ENCODE measurements at places on chromosomes 4 and X. TPM values are rescaled to one million over a fixed set of nuclear protein-coding genes. Genes with fewer than 3 reads are reported as not detected.

HPGD gene
- total RNA-seq, result 19.5 TPM

GRCh38 chr4:183522821-183523220, 18.0 kb downstream of the ING2 start:
- H3K4me1 ChIP-seq, result no peaks in the 10 kb centered on the region
- no peak overlapping the region for H3K4me3 ChIP-seq
- no peaks in the 10 kb centered on the region for H3K27me3 ChIP-seq

DGKK gene
- total RNA-seq, result not detected

GRCh38 chrX:17053502-17053901, 107.0 kb downstream of the REPS2 start:
- no peak for DNase-seq
- H3K4me1 ChIP-seq, result no peaks in the 10 kb centered on the region
- no peak overlapping the region for H3K27ac ChIP-seq
- no peaks in the 10 kb centered on the region for H3K27me3 ChIP-seq

GRCh38 chr4:23942471-23942870, 52.6 kb upstream of the PPARGC1A start:
- H3K27ac ChIP-seq, result no peak overlapping the region
- H3K36me3 ChIP-seq, result no peaks in the 10 kb centered on the region
- H3K27me3 ChIP-seq, result no peaks in the 10 kb centered on the region
- H3K4me1 ChIP-seq, result no peaks in the 10 kb centered on the region

GRCh38 chr4:18052158-18052557, 30.6 kb upstream of the LCORL start:
- DNase-seq, result no peak
- no peak overlapping the region for H3K4me3 ChIP-seq
- peaks cover 28% of the 10 kb centered on the region for H3K27me3 ChIP-seq
- no peak overlapping the region for H3K27ac ChIP-seq

SLC6A14 gene
- not detected for total RNA-seq

GRCh38 chr4:152229782-152230289, 306.1 kb downstream of the FBXW7 start:
- peaks cover 3% of the 10 kb centered on the region for H3K27me3 ChIP-seq
- H3K36me3 ChIP-seq, result no peaks in the 10 kb centered on the region
- H3K27ac ChIP-seq, result no peak overlapping the region
- no peak for DNase-seq
- no peaks in the 10 kb centered on the region for H3K4me1 ChIP-seq

MSX1 gene
- total RNA-seq, result not detected

DNA sequence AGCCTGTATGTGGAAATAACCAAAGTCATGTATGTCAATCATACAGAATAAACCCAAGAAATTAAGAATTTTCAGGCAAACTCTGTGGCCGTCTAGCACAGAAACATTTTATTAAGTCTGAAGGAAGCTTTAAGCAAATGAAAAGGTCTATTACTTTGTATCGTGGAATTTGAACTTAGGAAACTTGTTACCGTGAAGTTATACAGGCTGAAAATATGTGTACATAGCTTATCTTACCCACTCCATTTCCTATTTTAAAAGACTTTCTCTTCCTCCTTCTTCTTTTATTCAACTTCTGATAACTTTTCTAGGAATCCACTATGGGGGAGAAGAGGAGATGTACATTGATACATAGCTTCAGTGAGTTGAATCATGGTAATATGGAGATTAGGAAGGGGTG, 108.3 kb downstream of the AGTR2 start:
- no peaks in the 10 kb centered on the region for H3K4me1 ChIP-seq
- H3K27ac ChIP-seq, result no peak overlapping the region
- no peak for DNase-seq
- no peak overlapping the region for H3K4me3 ChIP-seq

GRCh38 chrX:153372949-153373348, 28.2 kb downstream of the PNMA6E start:
- H3K4me3 ChIP-seq, result no peak overlapping the region
- H3K27ac ChIP-seq, result no peak overlapping the region
- peaks cover 2% of the 10 kb centered on the region for H3K4me1 ChIP-seq
- no peaks in the 10 kb centered on the region for H3K36me3 ChIP-seq

SERTM2 gene
- total RNA-seq, result not detected

DNA sequence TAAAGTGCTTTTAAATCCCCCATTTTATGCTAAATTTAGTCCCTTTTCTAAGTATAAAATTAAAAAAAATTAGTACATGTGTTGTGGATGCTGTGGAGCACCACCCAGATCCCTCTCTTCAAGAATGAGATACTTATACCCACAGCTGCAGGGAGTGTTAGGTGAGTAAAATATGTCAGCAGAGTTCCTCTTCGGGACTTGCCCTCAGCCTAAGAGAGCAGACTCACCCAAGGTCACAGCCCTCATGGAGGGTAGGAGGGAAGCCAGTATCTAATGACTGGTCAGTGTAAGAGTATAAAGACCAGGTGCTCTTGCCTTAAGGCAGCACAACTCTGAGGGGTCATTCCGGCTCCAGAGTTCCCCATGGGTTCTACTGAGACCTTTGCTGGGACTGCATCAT, 88.5 kb downstream of the REELD1 start:
- peaks cover 4% of the 10 kb centered on the region for H3K36me3 ChIP-seq
- H3K4me1 ChIP-seq, result no peaks in the 10 kb centered on the region
- H3K27ac ChIP-seq, result no peak overlapping the region
- H3K27me3 ChIP-seq, result no peaks in the 10 kb centered on the region
- no peak overlapping the region for H3K4me3 ChIP-seq

GPR78 gene
- not detected for total RNA-seq

- no peaks in the 10 kb centered on the region for H3K27me3 ChIP-seq
- DNase-seq, result no peak
- no peak overlapping the region for H3K27ac ChIP-seq
- H3K4me3 ChIP-seq, result no peak overlapping the region
- H3K4me1 ChIP-seq, result no peaks in the 10 kb centered on the region
Measured at GRCh38 chrX:96373047-96373355, 311.6 kb upstream of the DIAPH2 start.

BEX5 gene
- 2.2 TPM for total RNA-seq

CXCL5 gene
- total RNA-seq, result not detected

DNA sequence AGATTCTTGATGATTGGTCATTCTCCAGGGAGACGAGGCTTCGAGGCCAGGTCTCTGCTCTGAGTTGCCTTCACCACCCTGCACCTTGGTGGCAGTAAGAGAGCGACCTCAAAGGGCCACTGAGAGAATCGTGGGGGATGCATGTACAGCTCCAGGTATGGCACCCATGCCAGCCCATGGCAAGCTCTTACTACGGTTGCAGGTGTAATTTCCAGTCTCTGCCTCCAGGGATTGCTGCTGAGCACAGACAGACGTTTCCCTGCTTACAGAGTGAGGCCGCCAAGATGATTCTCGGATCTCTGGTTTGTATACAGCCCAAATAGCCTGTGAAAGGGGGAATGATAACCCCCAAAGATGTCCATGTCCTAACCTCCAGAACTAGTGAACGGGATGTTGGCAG, 16.3 kb upstream of the DRD5 start:
- no peaks in the 10 kb centered on the region for H3K36me3 ChIP-seq
- peaks cover 19% of the 10 kb centered on the region for H3K27me3 ChIP-seq
- no peak overlapping the region for H3K4me3 ChIP-seq
- peak; percentile 34 for DNase-seq

NOX1 gene
- not detected for total RNA-seq

DNA sequence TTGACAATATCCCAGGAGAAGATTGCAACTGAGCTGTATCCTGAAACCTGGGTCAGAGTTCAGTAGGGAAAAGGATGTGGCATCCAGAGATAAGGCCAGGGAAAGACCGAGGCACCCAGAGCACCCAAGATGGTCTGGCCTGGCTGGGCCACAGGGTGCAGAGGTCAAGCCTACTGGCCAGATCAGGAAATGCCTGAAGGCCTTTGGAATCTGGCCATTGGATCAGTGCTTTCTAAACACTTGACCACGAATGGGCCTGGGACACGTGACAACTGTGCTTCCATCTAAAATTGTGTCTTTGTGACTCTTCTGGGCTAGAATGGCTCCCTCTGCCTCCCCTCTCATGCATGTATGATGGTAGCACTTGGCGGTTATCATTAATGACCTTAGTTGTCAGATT, 316.9 kb downstream of the EVC2 start:
- no peak for DNase-seq
- no peak overlapping the region for H3K4me3 ChIP-seq
- no peak overlapping the region for H3K27ac ChIP-seq
- H3K27me3 ChIP-seq, result no peaks in the 10 kb centered on the region
- H3K4me1 ChIP-seq, result no peaks in the 10 kb centered on the region
- H3K36me3 ChIP-seq, result no peaks in the 10 kb centered on the region

RNF128 gene
- not detected for total RNA-seq

DNA sequence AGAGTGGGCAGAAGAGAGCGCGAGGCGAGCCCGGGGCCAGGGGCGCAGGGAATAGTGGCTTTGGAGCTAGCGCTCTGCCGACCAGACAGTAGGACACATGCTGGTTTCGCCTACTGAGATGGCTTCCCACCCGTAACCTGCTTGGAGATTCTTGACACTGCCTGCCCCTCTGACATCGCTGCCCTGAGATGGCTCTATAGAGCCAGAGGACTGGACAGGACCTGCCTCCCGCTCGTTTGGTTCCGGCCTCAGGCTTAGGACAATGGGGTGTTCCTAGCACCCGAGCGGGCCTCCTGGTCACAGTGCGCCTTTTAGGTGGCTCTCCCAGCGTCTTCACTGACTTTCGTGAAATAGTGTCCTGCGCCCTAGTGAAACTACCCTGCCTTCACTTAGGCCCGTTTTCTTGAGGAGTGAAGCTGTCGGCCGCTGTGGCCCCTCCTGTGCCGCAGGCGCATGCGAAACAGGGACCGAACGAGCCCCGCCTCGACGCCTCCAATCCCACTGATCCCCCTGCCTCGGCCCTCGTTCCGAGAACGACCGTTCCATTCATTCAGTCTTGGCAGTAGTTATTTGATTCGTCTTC, 608 bp downstream of the TAF1 start:
- peak; percentile 25 for DNase-seq
- peaks cover 21% of the 10 kb centered on the region for H3K4me1 ChIP-seq
- peak overlapping the region; percentile 99 for H3K27ac ChIP-seq
- H3K36me3 ChIP-seq, result peaks cover 28% of the 10 kb centered on the region

DNA sequence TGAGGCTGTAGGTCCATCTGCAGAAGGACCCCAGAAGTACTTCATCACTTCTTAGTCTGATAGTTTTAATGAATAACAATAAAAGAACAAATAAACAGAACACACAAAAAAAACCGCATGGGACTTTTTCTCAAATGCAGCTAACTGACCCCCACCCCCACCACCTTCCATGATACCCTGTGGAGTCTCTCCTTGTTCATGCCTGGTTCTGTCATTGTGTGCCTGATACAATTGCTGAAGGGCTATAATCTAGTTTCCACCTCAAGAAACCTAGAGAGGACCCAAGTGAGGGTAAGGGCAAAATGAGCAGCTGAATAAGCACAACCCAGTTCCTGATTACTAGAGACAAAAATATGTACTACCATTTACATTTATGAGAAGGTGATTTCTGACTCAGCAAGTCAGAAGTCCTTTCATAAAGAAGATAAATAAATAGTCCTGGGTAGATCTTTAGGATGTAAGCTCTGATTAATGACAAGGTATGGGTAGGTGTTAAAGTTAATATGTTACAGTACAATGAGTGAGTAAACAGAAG, 155.1 kb downstream of the TMA16 start:
- H3K4me3 ChIP-seq, result no peak overlapping the region
- no peaks in the 10 kb centered on the region for H3K4me1 ChIP-seq
- no peak overlapping the region for H3K27ac ChIP-seq

DNA sequence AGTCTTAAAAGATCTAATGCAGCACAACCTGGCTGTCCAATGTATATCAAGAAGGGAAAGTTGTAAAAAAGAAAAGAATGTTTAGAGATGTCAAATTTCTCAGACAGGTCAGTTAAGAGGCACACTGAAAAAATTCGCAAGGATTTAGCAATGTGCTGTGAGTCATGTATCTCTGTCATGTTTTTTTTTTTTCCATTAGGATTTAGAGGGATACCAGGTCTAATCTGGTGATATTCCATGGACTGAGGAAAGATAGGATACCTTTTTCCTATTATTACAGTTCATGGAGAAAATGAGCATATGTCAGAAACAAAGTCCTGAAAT, 815.4 kb upstream of the PCDH10 start:
- H3K36me3 ChIP-seq, result no peaks in the 10 kb centered on the region
- DNase-seq, result no peak
- no peaks in the 10 kb centered on the region for H3K27me3 ChIP-seq
- no peak overlapping the region for H3K4me3 ChIP-seq
- H3K4me1 ChIP-seq, result no peaks in the 10 kb centered on the region

TENM3 gene
- total RNA-seq, result not detected

GRCh38 chr4:76897536-76898384, at the start of gene SOWAHB:
TSS of gene SOWAHB (minus strand) at chr4:76898144. CDS start at chr4:76897849, 295 bp downstream.
- H3K36me3 ChIP-seq, result no peaks in the 10 kb centered on the region
- peaks cover 48% of the 10 kb centered on the region for H3K27me3 ChIP-seq
- peak within 1 kb of the TSS; percentile 65 for H3K4me3 ChIP-seq
- H3K4me1 ChIP-seq, result peaks cover 12% of the 10 kb centered on the region
- no peak within 1 kb of the TSS for H3K27ac ChIP-seq

GRCh38 chr4:69025999-69026387, 70.3 kb upstream of the UGT2B7 start:
- no peaks in the 10 kb centered on the region for H3K27me3 ChIP-seq
- no peaks in the 10 kb centered on the region for H3K4me1 ChIP-seq
- H3K36me3 ChIP-seq, result no peaks in the 10 kb centered on the region
- DNase-seq, result no peak
- no peak overlapping the region for H3K27ac ChIP-seq

TMPRSS11A gene
- total RNA-seq, result not detected

SEC24B gene
- 22.8 TPM for total RNA-seq

GRCh38 chr4:74770226-74770910, 24.0 kb downstream of the BTC start:
- DNase-seq, result no peak
- no peaks in the 10 kb centered on the region for H3K27me3 ChIP-seq
- no peak overlapping the region for H3K27ac ChIP-seq
- H3K4me1 ChIP-seq, result no peaks in the 10 kb centered on the region
- no peaks in the 10 kb centered on the region for H3K36me3 ChIP-seq

PRDX4 gene
- total RNA-seq, result 29.3 TPM

USP26 gene
- total RNA-seq, result not detected

CD99L2 gene
- 19.7 TPM for total RNA-seq

NUP54 gene
- 56.8 TPM for total RNA-seq

GRCh38 chr4:52606726-52607125, 52.4 kb downstream of the USP46 start:
- no peaks in the 10 kb centered on the region for H3K27me3 ChIP-seq
- no peak overlapping the region for H3K4me3 ChIP-seq
- H3K4me1 ChIP-seq, result no peaks in the 10 kb centered on the region
- DNase-seq, result no peak

- peaks cover 64% of the 10 kb centered on the region for H3K4me1 ChIP-seq
- H3K27ac ChIP-seq, result peak overlapping the region; percentile 67
- no peaks in the 10 kb centered on the region for H3K27me3 ChIP-seq
- H3K4me3 ChIP-seq, result no peak overlapping the region
- peaks cover 69% of the 10 kb centered on the region for H3K36me3 ChIP-seq
Measured at GRCh38 chrX:71604141-71604540, 14.2 kb downstream of the CXCR3 start.

MID1IP1 gene
- 63.5 TPM for total RNA-seq

IGFBP7 gene
- not detected for total RNA-seq

STK32B gene
- total RNA-seq, result not detected

GRCh38 chr4:155600244-155600643, 66.4 kb upstream of the GUCY1A1 start:
- H3K27me3 ChIP-seq, result peaks cover 8% of the 10 kb centered on the region
- DNase-seq, result no peak
- H3K36me3 ChIP-seq, result no peaks in the 10 kb centered on the region
- no peak overlapping the region for H3K27ac ChIP-seq
- no peak overlapping the region for H3K4me3 ChIP-seq

GRCh38 chr4:158172261-158173258, at the start of gene GASK1B:
TSS of gene GASK1B (minus strand) at chr4:158173025. CDS start at chr4:158171375, 1,650 bp downstream.
- DNase-seq, result peak; percentile 22
- H3K36me3 ChIP-seq, result no peaks in the 10 kb centered on the region
- peaks cover 38% of the 10 kb centered on the region for H3K27me3 ChIP-seq
- no peak within 1 kb of the TSS for H3K4me3 ChIP-seq

All from activated CD8-positive, alpha-beta T cell treated with anti-CD3 and anti-CD28 coated beads, Interleukin-2, amount 10 ng/mL, durations not matched to agents 7 days and 5 days (primary cell).